Smooth muscle cell of the pulmonary artery (primary cell): ENCODE measurements at places on chromosomes 5 and 9. TPM values are rescaled to one million over a fixed set of nuclear protein-coding genes. Genes with fewer than 3 reads are reported as not detected.

F2RL1 gene
- total RNA-seq = 39.7 and 121 TPM in 2 replicates

SLC45A2 gene
- total RNA-seq = 0.17 and 0.20 TPM in 2 replicates

STK32A gene
- total RNA-seq = 3.5 and 3.7 TPM in 2 replicates

ZNF346 gene
- total RNA-seq = 14.3 and 14.7 TPM in 2 replicates

ACO1 gene
- total RNA-seq = 94.4 and 109 TPM in 2 replicates

AGXT2 gene
- not detected in 2 replicates for total RNA-seq

FAXDC2 gene
- 4.3 and 7.4 TPM in 2 replicates for total RNA-seq

LHX6 gene
- total RNA-seq = not detected in 2 replicates

PGM5 gene
- 16.3 and 33.3 TPM in 2 replicates for total RNA-seq

CD14 gene
- 4.8 and 5.2 TPM in 2 replicates for total RNA-seq

KCNIP1 gene
- total RNA-seq = not detected in 2 replicates

KIF12 gene
- total RNA-seq = not detected in 2 replicates

ADAMTS19 gene
- 0.03 and 0.33 TPM in 2 replicates for total RNA-seq

MYOZ3 gene
- 2.3 and 3.3 TPM in 2 replicates for total RNA-seq

IRGM gene
- 0.13 TPM in 1 of 2 replicates, not detected in the other for total RNA-seq

FOXD4L5 gene
- 0.03 and 0.07 TPM in 2 replicates for total RNA-seq

EPB41L4A gene
- total RNA-seq = 2.5 and 7.3 TPM in 2 replicates

ORM2 gene
- total RNA-seq = not detected in 2 replicates

VPS13A gene
- total RNA-seq = 26.4 and 31.9 TPM in 2 replicates

FOXD4L6 gene
- 0.13 and 0.17 TPM in 2 replicates for total RNA-seq

BHMT2 gene
- total RNA-seq = 3.1 and 6.4 TPM in 2 replicates

FOXD4L3 gene
- 0.07 and 0.10 TPM in 2 replicates for total RNA-seq

GABBR2 gene
- 0.46 TPM in 1 of 2 replicates, not detected in the other for total RNA-seq

IL5 gene
- not detected in 2 replicates for total RNA-seq

PDE6A gene
- total RNA-seq = not detected in 2 replicates

GFI1B gene
- total RNA-seq = not detected in 2 replicates

SPINK4 gene
- total RNA-seq = 0.91 TPM in 1 of 2 replicates, not detected in the other

MPDZ gene
- 82.4 and 83.3 TPM in 2 replicates for total RNA-seq

CARTPT gene
- not detected in 2 replicates for total RNA-seq

SPAAR gene
- total RNA-seq = 0.13 and 0.26 TPM in 2 replicates

NCS1 gene
- total RNA-seq = 45.8 and 91.2 TPM in 2 replicates

CAPSL gene
- total RNA-seq = 0.07 TPM in 1 of 2 replicates, not detected in the other

PTCD2 gene
- 11.7 and 11.9 TPM in 2 replicates for total RNA-seq

PPP3R2 gene
- not detected in 2 replicates for total RNA-seq

SPATA9 gene
- total RNA-seq = 0.13 and 0.30 TPM in 2 replicates

LRRC26 gene
- total RNA-seq = not detected in 2 replicates
